ENCODE measurements at places on chromosomes 6 and 20. TPM values are rescaled to one million over a fixed set of nuclear protein-coding genes. Genes with fewer than 3 reads are reported as not detected.

DNA sequence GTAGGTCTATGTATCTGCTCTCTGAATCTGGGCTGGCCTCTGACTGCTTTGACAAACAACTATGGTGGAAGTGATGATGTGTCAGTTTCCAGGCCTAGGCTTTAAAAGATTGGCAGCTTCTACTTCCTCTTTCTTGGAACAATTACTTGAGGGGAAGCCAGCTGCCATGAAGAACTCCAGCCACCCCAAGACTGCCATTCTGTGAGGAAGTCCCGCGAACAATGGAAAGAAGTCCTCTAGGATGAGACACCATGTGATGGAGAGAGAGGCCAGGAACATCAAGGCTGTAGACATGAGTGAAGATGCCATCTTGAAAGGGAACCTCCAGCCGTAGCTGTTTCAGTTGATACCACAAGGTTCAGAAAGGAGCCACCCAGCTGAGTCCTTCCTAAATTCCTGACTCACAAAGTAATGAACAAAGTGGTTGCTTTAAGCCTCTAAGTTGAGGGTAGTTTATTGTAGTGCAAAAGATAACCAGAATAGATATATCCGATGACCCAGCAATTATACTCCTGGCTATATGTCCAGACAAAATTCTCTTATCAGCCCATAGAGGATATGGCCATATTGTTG lies 15.3 kb upstream of the TCF15 start:
- peaks cover 5% of the 10 kb centered on the region for H3K4me1 ChIP-seq
- H3K36me3 ChIP-seq = no peaks in the 10 kb centered on the region
- H3K4me3 ChIP-seq = no peak overlapping the region
- no peak for DNase-seq

DNA sequence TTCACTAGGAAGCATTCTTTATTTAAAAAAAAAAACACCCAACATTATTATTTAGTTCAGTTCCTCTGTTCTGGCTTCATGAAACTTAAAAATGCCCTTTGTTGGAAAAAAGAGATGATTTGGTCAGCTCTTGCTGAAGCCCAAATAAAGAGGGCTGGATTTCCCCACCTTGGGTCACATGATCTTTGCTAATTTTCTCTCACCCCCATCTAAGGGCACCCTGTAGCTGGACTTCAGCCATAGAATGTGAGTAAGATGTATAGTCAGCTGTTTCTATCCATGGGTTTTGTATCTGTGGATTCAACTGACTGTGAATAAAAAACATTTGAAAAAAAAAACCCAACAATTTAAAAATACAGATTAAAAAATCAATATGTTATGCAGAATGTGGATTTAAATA lies 213.9 kb upstream of the SULF2 start:
- H3K4me3 ChIP-seq = no peak overlapping the region
- peak overlapping the region; percentile 22 for H3K27ac ChIP-seq
- no peaks in the 10 kb centered on the region for H3K27me3 ChIP-seq
- H3K4me1 ChIP-seq = no peaks in the 10 kb centered on the region
- DNase-seq = no peak

DNA sequence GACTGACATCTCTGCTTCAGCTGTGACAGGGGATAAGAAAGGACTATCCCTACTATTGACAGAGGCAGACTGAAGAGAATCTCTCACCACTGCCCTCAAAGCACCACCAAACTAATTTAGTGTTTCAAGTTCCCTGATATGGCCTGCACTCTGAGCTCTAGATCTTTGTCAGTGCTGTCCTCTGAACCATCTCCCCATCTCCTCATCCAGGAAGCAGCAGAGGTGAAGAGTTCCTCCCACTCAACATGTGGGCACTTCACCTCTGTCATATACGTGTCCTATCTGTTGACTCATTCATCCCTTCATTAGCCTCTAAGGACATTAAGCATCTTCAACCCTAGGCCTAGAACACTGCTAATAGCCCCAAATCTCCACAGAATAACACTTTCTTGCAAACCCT lies 14.1 kb downstream of the FAM210B start:
- no peaks in the 10 kb centered on the region for H3K27me3 ChIP-seq
- H3K4me3 ChIP-seq = no peak overlapping the region
- H3K4me1 ChIP-seq = no peaks in the 10 kb centered on the region
- DNase-seq = no peak

DNA sequence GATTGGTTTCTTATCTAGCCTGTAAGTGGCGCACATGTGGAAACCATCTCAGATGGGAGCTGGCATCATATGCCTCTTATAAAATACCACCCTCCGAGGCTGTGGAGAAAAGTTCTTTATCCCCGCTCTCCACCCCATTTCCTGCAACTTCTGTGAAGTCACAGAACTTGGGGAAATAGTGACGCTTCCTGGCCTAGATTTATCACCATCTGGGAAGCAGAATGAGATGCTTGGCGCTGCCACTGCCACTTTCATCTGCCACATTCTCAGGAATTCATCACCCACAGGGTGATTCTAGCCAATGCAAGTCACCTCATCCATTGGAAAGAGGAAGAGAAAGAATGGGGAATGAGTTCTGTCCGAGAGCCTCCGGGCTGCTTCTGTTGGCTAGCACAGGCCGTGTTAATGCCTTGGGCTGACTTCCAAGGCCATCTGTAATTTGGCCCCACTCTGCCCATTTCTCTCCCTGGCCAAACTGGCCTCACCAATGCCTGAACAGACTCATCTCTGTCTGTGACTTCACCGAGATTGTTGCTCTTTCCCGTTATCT lies 148.8 kb upstream of the SOX4 start:
- H3K27me3 ChIP-seq = peaks cover 10% of the 10 kb centered on the region
- no peak overlapping the region for H3K27ac ChIP-seq
- no peaks in the 10 kb centered on the region for H3K36me3 ChIP-seq
- H3K4me3 ChIP-seq = no peak overlapping the region

GRCh38 chr6:33118525-33119123 lies 42.8 kb downstream of the HLA-DPB1 start:
- H3K4me3 ChIP-seq = no peak overlapping the region
- DNase-seq = no peak
- no peak overlapping the region for H3K27ac ChIP-seq
- H3K27me3 ChIP-seq = peaks cover 36% of the 10 kb centered on the region
- no peaks in the 10 kb centered on the region for H3K36me3 ChIP-seq

DNA sequence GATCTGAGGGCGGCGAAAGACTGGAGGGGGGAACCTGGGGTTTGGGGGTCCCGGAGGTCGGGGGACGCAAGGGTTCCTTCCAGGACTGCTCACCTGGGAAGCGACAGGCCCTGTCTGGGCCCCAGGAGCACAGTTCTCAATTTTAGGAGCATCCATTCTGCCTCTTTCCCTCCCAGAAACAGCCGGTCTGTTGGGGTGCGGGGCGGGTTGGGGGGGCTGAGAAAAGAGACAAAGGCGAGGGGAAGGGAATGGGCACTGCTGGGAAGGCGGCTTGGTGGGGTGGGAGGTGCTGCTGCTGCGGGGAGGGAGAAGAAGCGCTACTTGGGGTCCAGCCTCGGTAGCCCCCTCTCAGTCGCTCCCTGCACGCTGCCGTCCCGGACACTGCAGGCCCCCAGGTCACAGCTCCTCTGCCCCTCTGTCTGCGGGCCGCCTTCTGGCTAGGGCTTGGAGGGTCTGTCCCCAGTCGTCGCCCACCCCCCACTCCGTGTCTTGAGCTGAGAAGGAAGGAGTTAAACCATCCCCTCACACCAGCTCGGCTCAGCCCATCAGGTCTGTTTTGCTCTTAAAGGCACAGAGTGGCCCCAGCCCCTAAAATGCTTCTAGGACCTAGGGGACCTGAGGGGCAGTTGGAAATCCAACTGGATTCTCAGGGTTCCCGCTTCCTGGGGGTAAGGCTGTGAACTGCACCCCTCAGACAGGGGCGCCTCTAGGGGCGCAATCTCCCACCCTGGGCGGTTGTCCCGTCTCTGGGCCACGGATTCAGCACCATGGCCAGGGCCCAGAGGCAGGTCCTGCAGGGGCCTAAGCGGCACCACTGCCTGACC lies 690 bp downstream of the GDAP1L1 start:
- peak overlapping the region; percentile 81 for H3K4me3 ChIP-seq
- H3K4me1 ChIP-seq = no peaks in the 10 kb centered on the region
- H3K36me3 ChIP-seq = no peaks in the 10 kb centered on the region
- no peak overlapping the region for H3K27ac ChIP-seq
- DNase-seq = peak; percentile 95

GRCh38 chr6:5132731-5133130 lies 47.6 kb downstream of the PPP1R3G start:
- no peak overlapping the region for H3K27ac ChIP-seq
- peak; percentile 75 for DNase-seq
- no peaks in the 10 kb centered on the region for H3K36me3 ChIP-seq
- H3K27me3 ChIP-seq = no peaks in the 10 kb centered on the region
- no peaks in the 10 kb centered on the region for H3K4me1 ChIP-seq

- DNase-seq = no peak
- peaks cover 3% of the 10 kb centered on the region for H3K4me1 ChIP-seq
- no peaks in the 10 kb centered on the region for H3K36me3 ChIP-seq
- H3K4me3 ChIP-seq = no peak overlapping the region
- H3K27me3 ChIP-seq = no peaks in the 10 kb centered on the region
Measured at GRCh38 chr6:125201961-125202729, 48.6 kb downstream of the TPD52L1 start.

The MRPS18B gene
- 37.6 TPM for total RNA-seq

GRCh38 chr20:10448270-10449156 lies 13.4 kb downstream of the SLX4IP start:
- H3K36me3 ChIP-seq = no peaks in the 10 kb centered on the region
- no peaks in the 10 kb centered on the region for H3K27me3 ChIP-seq
- peak; percentile 60 for DNase-seq
- H3K4me1 ChIP-seq = no peaks in the 10 kb centered on the region
- no peak overlapping the region for H3K4me3 ChIP-seq
- H3K27ac ChIP-seq = no peak overlapping the region

DNA sequence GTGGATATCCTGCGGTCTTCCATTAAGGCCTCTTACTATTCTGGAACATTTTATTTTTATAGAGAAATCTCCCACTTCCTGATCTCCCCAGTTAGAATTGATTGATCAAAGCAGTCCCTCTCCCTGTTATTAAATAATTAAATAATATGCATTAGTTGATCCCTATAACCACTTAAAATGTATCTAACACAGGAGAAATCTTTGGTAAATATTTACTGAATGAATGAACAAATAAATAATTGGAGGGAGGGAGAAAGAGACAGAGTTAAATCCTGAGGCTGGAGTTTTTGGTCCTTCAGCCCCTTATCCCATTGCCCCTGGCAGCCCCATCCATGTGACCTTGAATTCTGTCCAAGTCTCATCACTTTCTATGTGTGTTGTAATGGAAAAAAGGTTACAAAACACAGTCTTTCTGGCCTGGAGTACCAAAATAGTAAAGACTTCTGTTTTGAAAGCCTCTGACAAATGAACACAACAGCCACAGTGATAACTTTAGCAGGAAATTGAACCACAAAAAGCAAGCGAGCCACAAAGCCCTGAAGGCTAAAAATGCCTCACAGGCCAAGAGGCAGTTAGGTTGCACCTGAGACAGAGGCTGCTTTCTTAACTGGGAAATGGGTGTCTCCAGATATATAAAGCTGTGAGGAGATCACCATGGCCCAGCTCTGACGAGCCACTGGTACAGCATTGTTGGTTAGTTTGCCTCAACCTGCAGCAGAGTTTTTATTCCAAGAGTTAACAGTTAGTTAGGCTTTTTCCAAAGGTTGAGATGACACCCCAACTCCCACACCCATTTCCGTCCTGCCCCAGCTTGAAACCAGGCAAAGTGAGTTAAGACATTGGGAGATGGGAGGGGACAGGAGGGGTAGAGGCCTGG lies 11.3 kb downstream of the NT5E start:
- H3K27ac ChIP-seq = no peak overlapping the region
- H3K27me3 ChIP-seq = no peaks in the 10 kb centered on the region
- no peak overlapping the region for H3K4me3 ChIP-seq
- no peak for DNase-seq
- no peaks in the 10 kb centered on the region for H3K4me1 ChIP-seq
- H3K36me3 ChIP-seq = no peaks in the 10 kb centered on the region

DNA sequence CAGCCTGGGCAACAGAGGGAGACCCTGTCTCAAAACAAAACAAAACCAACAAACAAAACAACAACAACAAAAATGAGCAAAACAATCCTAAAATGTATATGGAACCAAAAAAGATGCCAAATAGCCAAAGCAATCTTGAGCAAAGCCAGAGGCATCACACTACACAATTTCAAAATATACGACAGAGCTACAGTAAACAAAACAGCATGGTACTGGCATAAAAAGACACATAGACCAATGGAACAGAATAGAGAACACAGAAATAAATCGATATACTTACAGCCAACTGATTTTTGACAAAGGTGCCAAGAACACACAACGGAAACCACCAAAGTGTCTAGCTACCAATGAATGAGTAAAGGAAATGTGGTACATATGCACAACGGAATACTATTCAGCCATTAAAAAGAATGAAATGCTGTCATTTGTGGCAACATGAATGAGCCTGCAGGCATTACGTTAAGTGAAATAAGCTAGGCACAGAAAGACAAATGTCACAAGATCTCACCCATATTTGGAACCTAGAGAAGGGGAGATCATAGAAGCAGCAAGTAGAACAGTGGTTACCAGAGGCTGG lies 16.4 kb downstream of the PXDC1 start:
- no peak overlapping the region for H3K4me3 ChIP-seq
- H3K27me3 ChIP-seq = no peaks in the 10 kb centered on the region

- no peaks in the 10 kb centered on the region for H3K27me3 ChIP-seq
- DNase-seq = no peak
- no peak overlapping the region for H3K4me3 ChIP-seq
- H3K4me1 ChIP-seq = peaks cover 3% of the 10 kb centered on the region
- no peaks in the 10 kb centered on the region for H3K36me3 ChIP-seq
- no peak overlapping the region for H3K27ac ChIP-seq
Measured at GRCh38 chr20:32909896-32910571, 51.3 kb downstream of the EFCAB8 start.

The SLA2 gene
- total RNA-seq = 0.68 TPM

The HNF4A gene
- 58.0 TPM for total RNA-seq

GRCh38 chr20:23021951-23022350 lies 13.2 kb upstream of the SSTR4 start:
- H3K36me3 ChIP-seq = no peaks in the 10 kb centered on the region
- peaks cover 7% of the 10 kb centered on the region for H3K4me1 ChIP-seq
- no peak for DNase-seq

DNA sequence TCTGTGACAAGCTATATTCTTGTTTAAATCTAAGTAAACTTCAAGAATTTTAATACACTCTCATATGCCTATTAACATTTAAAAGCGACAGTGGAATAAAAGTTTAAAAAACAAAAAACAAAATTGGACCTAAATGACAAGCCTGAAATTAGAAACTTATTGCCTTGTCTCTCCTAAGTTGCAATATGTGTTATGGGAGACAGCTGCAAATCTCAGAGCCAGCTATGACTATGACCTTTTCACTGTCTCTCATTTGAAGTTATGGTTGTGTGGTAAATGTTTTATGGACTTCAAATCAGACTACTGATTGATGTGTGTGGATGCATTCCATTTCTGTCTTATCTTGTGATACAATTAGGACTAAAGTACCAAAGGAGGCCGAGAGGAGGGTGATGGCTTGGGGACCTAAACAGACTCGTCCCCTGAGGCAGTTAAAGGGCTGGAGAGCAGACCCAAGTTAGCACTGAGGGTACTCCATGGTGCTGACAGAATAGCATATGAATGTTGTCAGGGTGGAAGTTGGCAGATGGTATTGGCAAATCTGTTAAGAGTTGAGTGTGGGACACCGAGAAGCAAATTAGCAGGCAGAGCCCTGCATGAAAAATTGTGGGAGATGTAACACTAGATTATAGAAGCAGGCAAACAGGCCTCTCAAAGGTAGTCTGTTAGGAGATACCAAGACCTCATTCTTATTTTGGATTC lies 930.1 kb upstream of the MAN1A1 start:
- no peak for DNase-seq
- H3K4me3 ChIP-seq = no peak overlapping the region
- no peaks in the 10 kb centered on the region for H3K27me3 ChIP-seq
- no peaks in the 10 kb centered on the region for H3K36me3 ChIP-seq

Data from endodermal cell (in vitro differentiated cells).